ENCODE measurements at places on chromosomes 3 and 15.

DNA sequence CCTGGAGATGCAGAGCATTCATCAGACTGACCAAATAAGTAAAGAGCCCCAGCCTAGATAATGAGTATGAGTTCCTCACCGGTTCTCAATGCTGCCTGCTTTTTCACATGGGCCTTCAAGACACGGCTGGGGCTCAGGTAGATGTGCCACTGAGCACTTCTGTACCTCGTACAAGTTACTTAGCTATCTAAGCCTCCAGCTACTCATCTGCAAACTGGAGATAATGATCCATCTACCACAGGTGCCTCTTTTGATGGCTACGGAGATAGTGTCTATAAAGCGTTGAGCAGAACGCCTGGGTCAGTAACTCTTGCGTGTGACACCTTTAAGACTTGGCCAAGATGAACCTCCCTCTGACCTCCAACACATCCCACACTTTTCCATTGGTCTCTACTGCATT lies 56.3 kb downstream of the CCR4 start:
- DNase-seq = no peak

DNA sequence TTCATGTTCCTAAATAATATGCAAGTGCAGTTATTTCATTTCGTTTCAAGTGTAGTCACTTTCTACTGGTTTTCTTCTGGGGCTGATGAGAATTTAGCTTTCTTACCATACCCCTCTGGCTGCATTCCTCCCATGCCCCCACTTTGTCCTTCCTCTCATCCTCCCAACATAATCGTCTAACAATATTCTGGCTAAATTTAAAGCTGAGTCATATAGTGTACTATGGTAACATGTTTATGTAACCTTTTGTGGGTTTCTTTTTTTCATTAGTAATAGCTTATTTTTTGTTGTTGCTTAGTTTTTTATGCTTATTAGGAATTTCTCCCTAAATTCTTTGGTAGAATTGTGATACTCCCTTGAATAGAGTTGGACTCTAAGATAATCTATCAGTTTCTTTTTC lies 30.5 kb downstream of the DUT start:
- no peak for DNase-seq

DNA sequence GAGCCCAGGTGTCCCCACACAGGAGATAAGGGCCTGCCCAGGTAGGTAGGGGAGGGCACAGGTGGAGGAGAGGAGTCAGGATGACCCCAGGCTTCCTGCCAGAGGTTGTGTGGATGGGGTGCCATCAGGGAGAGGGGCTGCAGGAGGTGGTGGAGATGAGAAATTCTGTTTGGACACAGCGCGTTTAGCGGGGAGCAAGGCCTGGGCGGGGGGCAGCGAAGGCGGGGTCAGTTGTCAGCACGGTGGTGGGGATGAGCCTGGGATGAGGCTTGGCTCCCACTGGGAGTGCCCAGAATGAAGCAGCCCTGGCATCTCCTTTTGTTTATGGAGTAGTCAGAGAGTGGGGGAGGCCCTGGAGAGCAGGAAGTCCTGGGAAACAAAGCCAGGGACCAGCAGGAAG lies 14.6 kb downstream of the RNF123 start:
- no peak for DNase-seq

DNA sequence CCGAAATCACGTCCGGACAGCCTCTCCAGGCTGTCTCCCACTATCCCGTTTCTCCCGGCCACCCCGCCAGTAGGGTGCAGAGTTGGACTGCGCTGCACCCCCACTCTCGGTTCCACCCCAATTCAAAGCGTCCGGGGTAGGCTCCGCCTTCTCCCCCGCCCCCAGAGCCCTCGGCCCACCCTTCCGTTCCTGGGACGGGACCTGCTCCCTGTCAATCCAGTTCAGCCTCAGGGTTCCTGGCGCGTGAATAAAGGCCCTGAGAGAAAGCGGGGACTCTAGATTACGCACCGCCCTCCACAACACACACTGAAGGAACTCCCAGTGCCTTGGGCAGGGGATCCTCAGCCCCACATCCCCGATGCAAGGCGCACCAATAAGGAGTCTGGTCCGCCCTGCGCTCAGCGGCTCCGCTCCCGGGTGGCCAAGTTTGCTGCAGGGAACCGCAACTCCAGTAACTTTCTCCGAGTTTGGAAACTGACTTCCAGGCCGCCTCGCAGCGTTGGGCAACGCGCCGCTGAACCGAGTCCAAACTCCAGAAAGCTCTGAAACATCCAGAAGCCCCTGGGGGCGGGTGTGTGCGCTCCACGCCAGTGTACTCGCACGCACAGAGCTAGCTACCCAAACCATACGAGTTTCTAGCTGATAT lies 1.9 kb downstream of the ADAMTS9 start:
- peak; percentile 89 for DNase-seq

GRCh38 chr15:46059921-46060594 lies 425.2 kb downstream of the SQOR start:
- DNase-seq = no peak

- no peak for DNase-seq
These were observed 3.9 kb upstream of the HHLA2 start for GRCh38 chr3:108292450-108292849.

DNA sequence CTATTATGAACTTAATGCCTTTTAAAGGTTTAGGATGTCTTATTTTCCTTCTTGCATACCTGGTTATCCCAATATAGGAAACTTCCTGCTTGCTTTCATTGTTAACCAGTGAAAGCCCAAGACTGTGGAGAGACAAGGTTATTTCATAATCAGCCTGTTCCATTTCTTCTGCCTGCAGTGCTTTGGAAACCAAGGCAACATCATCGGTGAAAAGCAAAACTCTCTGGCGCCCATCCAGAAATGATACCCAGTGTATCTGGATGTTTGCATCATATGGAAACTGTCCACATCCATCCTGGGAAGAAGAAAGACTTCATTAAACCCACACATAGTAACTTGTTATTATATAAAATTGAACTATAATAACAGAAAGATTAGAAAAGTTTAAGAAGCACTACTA lies 170.1 kb downstream of the VPS13C start:
- DNase-seq = no peak

DNA sequence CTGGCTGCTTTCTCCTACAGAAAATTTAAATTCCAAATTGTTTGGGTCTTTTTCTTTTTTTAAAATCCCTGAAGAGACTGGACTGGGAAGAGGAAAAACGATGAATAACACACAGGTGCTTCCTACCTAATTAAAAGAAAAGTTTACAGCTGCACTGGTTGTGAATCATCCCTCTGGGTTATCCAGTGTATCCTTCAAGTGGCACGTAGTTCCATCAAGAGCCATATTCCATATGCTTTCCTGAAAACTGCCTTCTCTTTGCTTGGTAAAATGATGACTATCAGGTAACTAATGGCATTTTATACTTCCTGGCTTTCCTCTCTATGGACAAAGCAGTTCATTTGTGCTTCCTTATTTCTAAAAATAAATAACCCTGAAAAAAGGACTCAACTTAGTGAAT lies 123.2 kb downstream of the MAGI1 start:
- no peak for DNase-seq

- peak; percentile 43 for DNase-seq
These were observed 37.8 kb upstream of the SPTSSB start for GRCh38 chr3:161409069-161409468.

DNA sequence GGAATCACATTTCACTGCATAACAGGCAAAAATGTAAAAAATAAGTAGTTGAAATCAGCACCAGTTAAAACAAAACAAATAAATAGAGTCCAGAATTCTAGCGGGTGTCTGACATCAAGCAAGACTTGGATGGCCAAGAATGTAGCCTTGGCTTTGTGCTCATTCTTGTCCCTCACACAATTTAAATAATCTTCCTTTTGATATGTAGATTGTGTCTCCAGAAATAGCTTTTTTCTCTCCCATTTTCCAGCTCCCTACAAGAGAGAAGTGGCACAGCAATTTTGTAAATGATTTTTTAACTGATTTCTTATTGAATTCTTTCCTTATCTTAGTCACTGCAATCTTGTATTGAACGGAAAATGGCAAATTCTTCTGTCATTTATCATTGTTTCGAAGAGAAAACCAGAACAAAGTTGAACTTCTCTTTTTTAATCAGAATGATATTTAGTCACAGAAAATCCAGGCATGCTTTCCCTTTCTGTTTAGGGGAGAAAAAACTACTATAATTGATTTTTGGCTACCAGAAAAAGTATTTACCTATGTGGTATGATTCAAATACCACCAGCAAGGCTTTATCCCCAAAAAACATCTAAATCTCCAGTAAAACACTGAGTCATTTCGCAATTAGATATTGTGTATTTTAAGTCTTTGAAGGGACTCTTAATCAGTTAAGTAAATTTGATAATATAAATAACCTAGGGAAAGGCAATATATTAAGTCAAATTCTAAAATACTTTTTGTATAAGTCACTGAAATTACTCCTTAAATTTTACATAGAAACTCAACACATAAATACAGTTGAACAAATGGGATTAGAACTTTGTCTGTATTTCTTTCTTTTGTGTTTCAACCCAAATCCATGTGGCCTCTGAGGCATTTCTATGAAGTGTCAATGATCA lies 481.7 kb downstream of the GBE1 start:
- DNase-seq = no peak

GRCh38 chr3:49386056-49386756 lies 25.6 kb downstream of the RHOA start:
- DNase-seq = no peak

All from AG08395 (cell line).